ENCODE measurements at places on chromosomes 1 and 21. TPM values are rescaled to one million over a fixed set of nuclear protein-coding genes. Genes with fewer than 3 reads are reported as not detected.

- peak; percentile 43 for DNase-seq
Measured at GRCh38 chr1:17405898-17406759, 33.3 kb downstream of the RCC2 start.

GRCh38 chr21:43974791-43975468 is 37.2 kb upstream of the TRAPPC10 start:
- peak; percentile 31 for DNase-seq

GRCh38 chr1:180616439-180616838 is 15.4 kb upstream of the XPR1 start:
- DNase-seq = no peak

- no peak for DNase-seq
Measured at GRCh38 chr1:157231846-157232525, 93.8 kb upstream of the ETV3 start.

DNA sequence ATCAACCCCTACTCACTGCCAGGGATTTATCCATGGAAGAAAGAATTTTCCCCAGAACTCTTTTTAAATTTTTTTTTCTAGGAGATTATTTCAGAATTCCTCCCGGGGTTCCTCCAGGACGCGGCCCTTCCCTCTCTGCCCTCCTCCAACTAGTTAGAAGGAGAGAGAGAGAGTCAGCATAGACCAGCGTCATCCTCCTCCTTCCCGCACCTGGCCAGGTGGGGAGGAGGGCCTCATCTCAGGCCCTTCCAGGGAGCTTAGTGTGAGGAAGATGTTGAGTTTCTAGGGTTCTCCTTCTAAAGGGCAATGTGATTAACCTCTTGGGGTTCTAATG is 63.6 kb downstream of the CDK18 start:
- DNase-seq = no peak

The ZC3H12A gene
- 10.2 TPM for total RNA-seq

DNA sequence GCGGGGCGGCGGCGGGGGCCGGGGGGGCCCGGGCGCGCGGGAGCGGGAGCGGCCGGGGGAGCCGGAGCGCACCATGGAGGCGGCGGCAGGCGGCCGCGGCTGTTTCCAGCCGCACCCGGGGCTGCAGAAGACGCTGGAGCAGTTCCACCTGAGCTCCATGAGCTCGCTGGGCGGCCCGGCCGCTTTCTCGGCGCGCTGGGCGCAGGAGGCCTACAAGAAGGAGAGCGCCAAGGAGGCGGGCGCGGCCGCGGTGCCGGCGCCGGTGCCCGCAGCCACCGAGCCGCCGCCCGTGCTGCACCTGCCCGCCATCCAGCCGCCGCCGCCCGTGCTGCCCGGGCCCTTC is 546 bp downstream of the SKI start:
- no peak for DNase-seq

The PTPRF gene
- 279 TPM for total RNA-seq

The PTGFRN gene
- 39.9 TPM for total RNA-seq

DNA sequence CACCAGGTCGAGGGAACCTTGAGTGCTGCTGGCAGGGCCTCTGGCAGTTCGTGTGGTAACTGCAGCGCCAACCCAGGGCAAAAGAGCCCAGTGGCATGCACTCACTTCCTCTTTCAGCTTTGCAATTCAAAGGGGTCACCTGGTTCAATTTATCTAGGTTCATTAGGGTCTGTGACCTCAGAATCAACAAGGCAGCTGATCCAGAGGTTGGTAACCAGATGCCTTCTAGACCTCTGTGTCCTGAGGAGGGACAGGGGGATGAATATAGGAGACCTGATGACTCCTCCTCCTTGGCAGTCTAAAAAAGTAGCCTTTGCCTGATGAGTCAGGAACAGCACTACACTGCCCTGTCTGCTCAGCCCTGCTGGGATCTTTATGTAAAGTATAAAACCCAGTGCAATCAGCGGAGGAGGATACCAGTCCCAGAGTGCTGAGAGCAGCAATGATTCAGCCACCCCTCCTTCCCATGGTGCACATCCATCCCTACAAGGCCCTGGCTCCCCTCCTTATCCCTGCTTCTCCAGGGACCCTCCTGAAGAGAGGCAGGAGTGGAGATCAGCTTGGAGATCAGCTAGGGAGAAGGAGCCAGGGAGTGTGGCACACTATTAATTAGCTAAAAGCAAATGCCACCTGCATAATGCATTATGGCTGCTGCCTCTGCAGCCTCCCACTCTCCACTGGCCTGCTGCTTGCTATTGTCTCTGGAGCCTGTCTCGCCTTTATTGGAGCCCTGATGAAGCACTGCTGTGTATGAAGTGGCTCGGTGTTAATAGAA is 11.2 kb upstream of the FMOD start:
- DNase-seq = no peak

GRCh38 chr1:30807318-30808066 is 49.9 kb upstream of the LAPTM5 start:
- DNase-seq = peak; percentile 77

The RBP7 gene
- total RNA-seq = 4.6 TPM

DNA sequence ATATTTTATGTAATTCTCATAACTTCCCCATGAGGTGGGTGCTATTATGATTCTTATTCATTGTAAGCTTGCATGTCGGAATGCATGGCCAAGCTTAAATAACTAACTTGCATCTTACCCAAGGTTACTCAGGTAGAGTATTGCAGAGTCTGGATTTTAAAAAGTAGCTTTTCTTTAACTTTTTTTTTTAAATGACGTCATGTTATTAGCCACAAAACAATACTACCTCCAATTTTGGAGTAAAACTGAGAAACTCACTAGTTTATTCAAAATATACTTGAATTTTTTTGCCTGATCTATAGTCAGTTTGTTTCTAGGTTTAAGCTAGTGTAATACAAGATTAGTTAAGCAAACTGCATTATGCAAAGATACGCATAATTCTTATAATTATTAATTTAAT is 57.8 kb downstream of the NEGR1 start:
- no peak for DNase-seq

DNA sequence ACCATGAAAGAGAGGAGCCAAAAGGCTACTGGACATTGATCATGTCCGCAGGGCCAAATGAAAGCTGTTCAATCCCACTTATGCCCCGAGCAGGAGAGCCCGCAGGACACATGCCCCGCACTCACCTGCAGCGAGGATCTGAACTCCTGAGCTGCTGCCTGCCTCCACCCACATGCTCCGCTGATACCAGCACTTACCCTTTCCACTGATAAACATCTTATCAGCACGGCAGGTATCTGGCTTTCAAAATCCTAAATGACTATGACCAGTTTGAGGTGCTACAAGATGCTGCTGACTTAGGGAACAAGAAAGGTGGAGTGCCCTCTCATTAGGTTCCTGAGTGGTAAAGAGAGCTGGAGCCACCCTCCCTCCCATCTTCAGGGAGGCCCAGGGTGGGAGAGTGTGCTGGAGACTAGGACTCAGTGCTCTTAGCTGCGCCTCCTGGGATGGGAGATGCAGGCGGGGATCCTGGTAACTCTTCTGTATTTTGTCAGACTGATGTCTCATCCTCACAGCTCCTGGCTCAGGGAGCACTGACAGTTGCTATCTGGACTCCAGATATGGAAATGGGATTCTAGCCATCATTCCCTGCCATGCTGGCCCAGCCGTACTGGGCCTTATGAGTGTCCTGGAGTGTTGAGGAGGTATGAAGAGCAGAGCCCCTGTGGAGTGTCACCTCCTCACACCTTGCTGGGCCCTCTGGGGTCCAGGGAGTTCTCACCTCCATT is 86.4 kb upstream of the F3 start:
- no peak for DNase-seq

GRCh38 chr1:20072771-20073170 is 2.8 kb downstream of the PLA2G5 start:
- DNase-seq = no peak

DNA sequence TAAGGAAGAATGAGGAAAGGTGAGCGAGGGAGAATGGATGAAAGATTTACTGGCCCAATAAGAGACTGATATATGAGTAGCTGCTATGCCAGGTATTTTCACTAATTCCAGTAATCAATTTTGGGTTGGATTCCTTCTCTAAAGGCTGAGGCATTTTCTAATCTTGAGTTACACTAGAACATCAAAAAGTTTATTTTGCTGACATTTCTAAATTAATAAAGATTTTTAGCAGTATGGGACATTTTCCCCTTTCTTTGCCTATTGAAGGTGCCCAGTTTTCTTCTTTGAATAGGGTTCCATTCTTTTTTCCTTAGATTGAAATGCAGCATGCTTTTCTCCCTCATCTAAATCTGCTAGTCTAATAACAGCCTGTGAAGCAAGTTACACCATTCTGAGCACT is 52.9 kb downstream of the ZNHIT6 start:
- DNase-seq = no peak

DNA sequence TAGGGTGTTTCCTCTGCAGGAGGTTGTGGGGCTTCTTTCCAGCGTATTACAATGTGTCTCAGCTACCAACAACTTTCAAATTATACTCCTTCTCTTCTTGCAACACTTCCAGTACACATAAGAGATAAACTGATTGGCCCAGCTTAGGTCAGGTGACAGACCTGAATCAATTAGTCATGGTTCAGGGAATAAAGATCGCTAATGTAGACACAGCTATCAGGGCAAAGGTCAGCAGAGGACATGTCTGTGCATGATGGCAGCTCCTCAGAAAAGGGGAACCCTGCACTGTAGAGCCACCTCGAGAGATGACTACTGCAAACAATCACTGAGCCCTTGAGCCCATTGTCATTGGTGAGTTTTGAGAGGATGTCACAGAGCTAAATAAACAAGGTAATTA is 36.8 kb upstream of the PKN2 start:
- no peak for DNase-seq

DNA sequence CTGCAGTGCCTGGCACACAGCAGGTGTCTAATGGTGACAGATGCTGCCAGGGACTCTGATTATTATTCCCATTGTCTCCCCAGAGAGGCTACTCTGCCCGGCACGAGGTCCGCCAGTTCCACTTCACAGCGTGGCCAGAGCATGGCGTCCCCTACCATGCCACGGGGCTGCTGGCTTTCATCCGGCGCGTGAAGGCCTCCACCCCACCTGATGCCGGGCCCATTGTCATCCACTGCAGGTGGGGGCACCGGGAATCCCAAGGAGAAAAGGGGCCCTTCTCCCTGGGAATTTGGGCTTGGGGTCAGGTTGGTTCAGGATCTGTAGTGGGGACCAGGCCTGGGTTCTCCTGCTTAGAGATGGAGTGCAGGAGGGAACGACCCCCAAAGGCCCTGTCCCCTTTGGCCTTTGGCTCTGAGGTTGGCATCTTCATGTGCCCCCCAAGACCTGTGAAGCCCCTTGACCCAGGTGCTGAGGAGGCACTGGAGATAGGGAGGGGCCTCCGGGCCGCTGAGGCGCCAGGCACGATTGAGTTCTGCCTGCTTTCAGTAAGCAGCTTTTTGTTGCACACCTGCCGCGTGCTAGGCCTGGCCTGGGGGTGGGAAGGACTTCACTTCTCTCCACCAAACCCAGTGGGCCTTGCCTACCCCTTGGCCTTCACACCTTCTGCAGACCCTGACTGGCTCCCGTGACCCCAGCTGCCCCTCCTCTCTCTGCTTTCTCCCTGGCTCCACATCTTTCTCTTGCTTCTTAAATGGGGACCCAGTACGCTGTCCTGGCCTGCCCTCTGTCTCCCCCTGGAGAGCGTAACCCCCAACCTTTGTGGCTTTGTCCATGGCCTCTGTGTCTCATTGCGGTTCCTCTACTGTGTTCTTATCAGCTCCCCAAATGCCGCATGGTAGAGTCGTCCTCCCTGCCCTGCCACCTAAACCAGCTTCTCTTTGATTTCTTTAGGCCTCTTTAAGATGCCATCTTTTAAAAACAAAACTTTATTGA is 76.4 kb downstream of the PTPRU start:
- DNase-seq = peak; percentile 72

DNA sequence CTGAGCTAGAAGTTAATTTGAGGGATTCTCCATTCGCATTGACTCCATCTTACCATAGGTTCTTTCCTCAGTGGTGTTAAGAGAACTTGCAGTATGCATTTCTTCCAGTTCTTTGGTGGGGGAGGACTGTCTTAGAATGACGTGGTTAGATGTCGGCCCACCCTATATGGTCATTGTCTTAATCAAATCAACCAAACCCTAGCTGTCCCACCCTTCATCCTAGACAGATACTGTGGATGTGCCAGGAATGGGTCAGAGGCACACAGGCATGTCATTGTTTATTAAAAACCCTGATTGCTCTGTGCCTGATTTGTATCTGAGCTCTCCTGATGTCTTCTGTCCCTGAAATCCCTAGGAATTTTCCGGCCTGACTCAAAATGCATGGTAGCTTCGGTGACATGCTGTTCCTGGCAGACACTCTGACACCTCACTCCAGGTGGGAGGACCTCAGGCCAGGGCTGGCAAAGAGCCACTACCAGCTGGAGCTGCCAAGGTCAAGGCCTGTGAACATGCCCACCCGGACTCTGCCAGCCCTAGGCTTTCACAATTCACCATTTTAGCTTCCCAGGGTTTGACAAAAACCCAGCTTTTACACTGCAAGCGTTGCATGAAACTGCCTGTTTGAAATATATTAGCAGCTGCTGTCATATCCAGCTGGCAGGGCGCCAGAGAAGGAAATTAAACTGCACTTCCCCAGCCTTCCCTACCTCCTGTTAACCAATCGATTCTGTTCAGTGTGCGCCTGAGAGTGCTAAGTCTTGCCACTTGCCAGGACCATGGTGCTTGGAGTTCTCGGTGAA is 134.0 kb downstream of the FAM78B start:
- DNase-seq = peak; percentile 9

The NPHS2 gene
- total RNA-seq = not detected

All from left lung (tissue), 14 donors.